ENCODE measurements at places on chromosomes 2 and 18.

GRCh38 chr2:39679805-39680204, 14.1 kb downstream of the TMEM178A start:
- no peak for DNase-seq

GRCh38 chr2:175865716-175866115, 136.4 kb downstream of the LNPK start:
- DNase-seq: no peak

- DNase-seq: no peak
Measured at GRCh38 chr18:9469685-9470084, 5.6 kb upstream of the RALBP1 start.

DNA sequence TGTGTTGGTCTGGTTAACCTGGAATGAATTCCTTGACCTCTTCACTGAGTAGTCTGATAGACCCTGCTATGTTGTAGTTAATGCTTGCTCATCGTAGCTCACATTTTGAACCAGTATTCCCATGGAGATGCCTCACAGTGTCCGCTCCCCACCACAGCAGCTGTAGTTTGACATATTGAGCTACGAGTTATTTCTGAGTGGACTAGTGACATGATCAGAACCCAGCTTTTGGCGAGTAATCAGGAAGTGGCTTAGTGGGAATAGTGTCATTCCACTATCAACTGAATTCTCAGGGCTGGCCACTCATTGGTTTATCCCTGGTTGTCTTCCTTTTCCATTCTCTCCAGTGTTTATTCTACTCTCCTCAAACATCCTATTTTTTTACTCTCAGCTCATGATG, 102.7 kb downstream of the MYO1B start:
- DNase-seq: no peak

DNA sequence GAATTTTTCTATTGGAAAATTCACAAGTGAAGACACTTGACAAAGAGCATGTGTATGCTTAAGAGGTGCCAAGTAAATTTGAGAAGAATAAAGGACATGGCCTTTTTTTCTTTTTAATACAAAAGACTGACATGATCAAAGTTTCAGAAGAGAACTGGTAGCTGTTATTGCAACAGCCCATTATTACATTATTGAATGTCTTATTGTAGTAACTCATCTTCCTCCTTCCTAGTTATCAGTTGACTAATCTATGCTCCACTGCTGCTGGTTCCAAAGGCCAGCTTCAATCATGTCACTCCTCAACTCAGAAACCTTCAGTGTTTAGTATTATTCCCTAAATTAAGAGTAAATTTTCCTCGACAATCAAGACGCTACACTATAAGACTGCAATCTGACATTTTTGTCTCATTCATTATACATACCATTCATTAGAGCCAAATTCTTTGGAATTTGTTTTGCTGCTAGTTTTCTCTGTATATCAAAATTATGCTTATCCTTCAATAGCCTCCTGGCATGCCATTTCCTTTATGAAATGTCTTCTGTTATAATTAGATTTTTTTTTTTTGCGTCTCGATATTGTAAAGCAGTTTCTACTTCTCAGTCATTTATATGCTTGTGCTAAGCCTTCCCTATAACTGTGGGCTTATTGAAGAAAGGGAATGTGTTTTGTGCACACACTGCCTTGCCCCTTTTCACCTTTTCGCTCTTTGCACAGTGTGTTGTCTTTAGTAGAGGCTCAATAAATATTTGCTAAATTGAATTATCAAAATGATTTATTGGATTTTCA, 27.9 kb downstream of the ITGA4 start:
- no peak for DNase-seq
